Inflammatory macrophage treated with lipopolysaccharide for 4 hours (primary cell): ENCODE measurements at places on chromosomes 5 and 9.

- no peak for DNase-seq
Measured at GRCh38 chr9:22112870-22113821, 104.0 kb upstream of the CDKN2B start.

- no peak for DNase-seq
Measured at GRCh38 chr5:84384604-84385575, at the start of gene EDIL3. Gene EDIL3 (minus strand): TSS chr5:84384880. CDS start chr5:84384374, 506 bp downstream.

DNA sequence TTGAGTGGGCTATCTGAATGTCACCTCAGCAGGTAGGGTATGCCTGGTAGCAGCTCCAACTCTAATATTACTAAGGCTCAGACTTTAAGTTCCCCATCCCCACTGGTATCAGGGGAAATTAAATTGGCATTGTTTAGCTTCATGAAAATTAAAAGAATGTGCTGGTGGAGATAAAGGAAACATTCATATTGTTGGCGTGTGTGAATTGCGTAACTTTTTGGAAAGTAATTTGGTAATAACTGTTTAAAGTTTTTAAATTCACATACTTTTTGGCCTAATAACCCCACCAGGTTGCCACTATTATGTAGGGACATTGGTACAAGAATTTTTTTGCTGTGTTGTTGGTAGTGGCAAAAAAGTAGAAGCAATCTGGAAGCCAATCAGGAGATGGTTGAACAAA lies 29.4 kb downstream of the TNPO1 start:
- DNase-seq = no peak

DNA sequence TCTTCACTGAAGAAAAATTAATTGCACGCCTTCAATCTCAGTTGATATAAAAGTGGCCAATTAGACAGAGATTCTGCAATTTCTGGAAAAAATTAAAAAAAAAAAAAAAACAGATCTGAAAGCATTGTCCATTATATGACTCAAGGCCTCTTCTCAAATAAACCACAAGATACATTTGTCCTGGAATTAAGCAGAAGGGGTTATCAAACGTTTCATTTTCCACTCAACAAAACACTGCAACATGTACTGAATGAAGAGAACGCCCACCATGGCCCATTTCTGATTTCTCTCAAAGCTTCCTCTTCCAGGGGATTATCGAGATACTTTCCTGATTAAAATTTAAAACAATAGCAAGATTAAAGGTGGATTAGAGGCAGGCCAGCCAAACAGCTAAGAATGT lies 5.8 kb upstream of the PAPPA start:
- no peak for DNase-seq

GRCh38 chr9:76610011-76610352 lies 151.0 kb downstream of the GCNT1 start:
- DNase-seq = peak; percentile 81

- peak; percentile 69 for DNase-seq
Measured at GRCh38 chr9:98775831-98776441, 20.4 kb downstream of the ANKS6 start.

DNA sequence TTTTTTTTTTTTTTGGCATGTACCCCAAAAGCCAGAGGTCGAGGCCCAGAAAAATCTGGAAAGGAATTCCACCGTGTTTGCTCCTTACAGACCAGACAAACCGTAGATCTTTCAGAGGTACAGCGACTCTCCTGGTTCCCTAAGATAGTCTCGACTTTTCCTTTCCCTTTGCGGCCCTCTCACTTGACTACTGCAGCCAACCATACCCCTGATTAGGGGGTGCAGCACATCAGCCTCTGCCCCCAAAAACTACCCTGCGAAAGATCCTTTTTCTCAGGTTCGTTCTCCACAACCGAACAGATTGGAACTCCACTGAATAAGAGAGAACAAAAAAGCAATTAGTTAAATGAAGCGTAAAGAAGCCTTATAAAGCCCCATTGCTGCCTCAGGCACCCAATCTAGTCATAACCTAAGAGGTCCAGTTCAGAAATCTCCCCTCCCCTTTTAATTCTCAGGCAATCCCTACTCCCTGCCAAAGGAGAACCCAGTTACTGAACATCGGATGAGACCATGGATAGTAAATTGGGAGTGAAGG lies 379 bp upstream of the TICAM2 start:
- DNase-seq = no peak

DNA sequence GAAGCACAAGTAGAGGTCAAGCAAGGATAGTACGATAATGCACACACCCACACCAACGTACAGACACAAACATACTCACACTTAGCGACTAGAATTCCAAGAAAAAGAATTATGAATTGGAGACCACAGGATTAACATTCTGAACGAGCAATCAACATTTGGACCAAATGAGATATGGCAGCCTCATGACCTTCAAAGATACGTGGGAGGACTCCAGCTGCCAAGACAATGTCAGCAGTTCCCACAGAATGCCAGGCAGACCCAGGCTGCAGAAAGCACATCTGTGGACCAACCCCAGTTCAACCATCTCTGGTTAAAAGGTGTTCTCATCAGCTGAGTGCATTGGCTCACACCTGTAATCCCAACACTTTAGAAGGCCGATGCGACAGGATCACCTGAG lies 187.6 kb upstream of the GRAMD2B start:
- no peak for DNase-seq

- DNase-seq = no peak
Measured at GRCh38 chr5:72836810-72837209, 20.3 kb downstream of the TNPO1 start.

GRCh38 chr5:134436523-134437339 lies 25.1 kb upstream of the CDKN2AIPNL start:
- peak; percentile 67 for DNase-seq

DNA sequence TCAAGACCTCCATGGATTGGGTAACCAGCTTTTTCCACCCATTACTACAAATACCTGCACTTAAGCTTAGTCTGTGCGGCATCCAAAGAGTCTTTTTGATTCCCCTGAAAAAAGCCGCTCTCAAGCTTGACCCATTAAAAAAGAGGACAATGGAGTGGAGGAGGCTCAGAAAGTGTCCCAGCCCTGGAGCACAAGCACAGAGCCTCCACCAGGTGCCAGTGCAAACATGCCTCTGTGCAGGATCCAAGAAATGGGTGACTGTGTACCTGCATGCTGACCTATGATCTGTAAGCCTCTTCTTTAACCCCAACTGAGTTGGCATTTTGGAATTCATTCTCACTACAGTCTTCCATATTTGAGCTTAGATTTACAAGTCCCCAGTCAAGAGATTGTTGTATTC lies 168.3 kb upstream of the TLE4 start:
- no peak for DNase-seq

GRCh38 chr5:149073213-149073612 lies 10.4 kb upstream of the SH3TC2 start:
- peak; percentile 22 for DNase-seq

- DNase-seq = peak; percentile 88
Measured at GRCh38 chr9:130053504-130054324, at the start of gene GPR107. Gene GPR107 (plus strand): TSS chr9:130053906. CDS start chr9:130053933, 27 bp downstream.
